Osteoblast (primary cell): ENCODE measurements at places on chromosomes 16 and 17. TPM values are rescaled to one million over a fixed set of nuclear protein-coding genes. Genes with fewer than 3 reads are reported as not detected.

The KRT20 gene
- total RNA-seq = not detected in 2 replicates

DNA sequence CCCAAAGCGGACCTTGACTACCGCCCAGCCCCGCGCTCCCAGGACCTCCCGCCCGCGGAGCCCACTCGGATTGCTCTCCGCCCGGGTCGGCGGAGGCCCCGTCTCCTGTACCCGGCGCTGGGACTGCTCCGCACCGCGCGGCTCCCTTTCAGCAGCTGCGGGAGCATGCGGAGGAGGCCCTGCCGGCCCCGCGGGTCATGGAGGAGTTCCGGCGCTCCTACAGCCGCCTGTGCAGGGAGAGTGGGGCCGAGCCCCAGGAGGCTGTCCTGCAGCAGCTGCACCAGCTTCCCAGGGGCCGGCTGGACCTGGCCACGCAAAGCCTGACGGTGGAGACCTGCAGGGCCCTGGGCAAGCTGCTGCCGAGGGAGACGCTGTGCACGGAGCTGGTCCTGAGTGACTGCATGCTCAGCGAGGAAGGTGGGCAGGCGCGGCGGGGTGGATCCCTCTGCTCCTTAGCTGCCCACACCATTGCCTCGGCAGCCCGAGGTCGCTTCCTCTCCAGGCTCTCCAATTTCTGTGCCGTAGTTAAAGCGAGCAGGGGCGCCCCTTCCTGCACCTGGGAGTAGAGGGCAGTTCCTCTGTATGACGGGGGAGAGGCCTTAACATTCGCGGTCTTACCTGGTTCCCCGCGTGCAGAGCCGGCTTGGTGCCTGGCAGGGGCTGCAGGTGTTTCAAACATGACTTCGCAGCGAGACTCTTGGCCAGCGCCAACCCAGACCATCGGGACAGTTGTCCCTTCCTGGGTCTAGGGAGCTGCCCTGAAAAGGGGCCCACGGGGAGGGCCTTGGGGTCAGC lies 539 bp downstream of the LRRC45 start:
- DNase-seq = peak; percentile 96
- peak overlapping the region; percentile 81 for H3K4me3 ChIP-seq
- no peak overlapping the region for H3K27ac ChIP-seq
- H3K4me1 ChIP-seq = peaks cover 21% of the 10 kb centered on the region

GRCh38 chr16:10791048-10791447 lies 27.5 kb downstream of the TVP23A start:
- H3K27me3 ChIP-seq = peaks cover 5% of the 10 kb centered on the region
- no peaks in the 10 kb centered on the region for H3K4me1 ChIP-seq
- no peaks in the 10 kb centered on the region for H3K36me3 ChIP-seq
- no peak for DNase-seq
- no peak overlapping the region for H3K4me3 ChIP-seq
- no peak overlapping the region for H3K27ac ChIP-seq

DNA sequence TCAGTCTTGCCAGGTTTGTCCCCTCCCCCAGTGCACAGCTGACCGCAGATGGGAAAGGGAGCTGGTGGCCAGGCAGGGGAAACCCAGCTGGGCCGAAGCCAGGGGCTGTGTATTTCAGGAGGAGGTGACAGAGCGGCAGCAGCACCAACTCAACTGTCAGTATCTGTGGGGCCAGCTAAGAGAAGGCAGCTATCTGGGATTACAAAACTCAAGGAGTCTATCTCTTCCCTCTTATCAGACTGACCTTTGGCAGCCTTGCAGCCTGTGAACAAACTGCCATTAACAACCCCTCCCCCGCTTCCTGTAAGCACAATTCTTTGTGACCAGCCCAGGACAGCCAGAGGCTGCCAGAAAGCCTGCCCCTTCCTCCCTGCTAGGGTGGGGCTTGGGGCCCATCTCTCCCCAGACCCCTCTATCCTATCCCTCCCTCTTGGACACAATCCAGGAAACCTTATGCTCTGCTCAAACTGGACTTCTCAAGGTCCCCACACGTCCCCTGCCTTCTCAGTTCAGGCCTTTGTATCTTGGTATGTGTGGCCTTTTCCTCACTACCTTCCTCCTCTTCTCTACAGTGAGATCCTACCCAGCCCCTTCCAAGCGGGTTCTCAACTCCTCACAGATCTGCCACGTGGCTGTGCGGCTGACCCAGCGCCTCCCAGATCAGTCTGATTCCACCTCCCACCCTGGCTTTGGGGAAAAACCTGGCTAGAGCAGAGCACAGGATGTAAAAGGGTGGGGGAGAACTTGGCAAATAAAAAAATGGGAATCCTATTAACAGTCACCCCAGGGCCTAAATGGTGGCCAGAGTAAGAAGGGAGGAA lies 10.5 kb downstream of the ST3GAL2 start:
- no peak overlapping the region for H3K4me3 ChIP-seq
- H3K27me3 ChIP-seq = no peaks in the 10 kb centered on the region
- H3K4me1 ChIP-seq = peaks cover 43% of the 10 kb centered on the region
- peak; percentile 96 for DNase-seq

DNA sequence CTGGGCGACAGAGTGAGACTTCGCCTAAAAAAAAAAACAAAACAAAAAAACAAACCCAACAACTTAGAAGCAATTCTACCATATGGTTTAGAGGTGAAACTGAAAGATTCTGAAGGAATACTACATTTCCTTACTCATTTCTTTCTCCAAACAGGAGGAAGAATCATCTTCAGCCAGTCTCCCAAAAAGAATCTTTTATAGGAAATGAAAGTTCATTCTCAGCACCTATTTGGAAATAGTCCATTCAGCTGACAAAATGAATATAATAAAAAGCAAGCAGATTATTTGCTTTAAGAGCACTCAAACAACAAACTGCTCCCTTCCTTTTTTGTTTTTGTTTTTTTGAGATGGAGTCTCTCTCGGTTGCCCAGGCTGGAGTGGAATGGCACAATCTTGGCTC lies 17.7 kb downstream of the GRB2 start:
- no peak for DNase-seq
- H3K4me1 ChIP-seq = peaks cover 31% of the 10 kb centered on the region
- peaks cover 7% of the 10 kb centered on the region for H3K36me3 ChIP-seq
- no peaks in the 10 kb centered on the region for H3K27me3 ChIP-seq
- H3K27ac ChIP-seq = no peak overlapping the region

- H3K27ac ChIP-seq = no peak overlapping the region
- H3K4me1 ChIP-seq = no peaks in the 10 kb centered on the region
- H3K4me3 ChIP-seq = no peak overlapping the region
These were observed 3.6 kb upstream of the LHX1 start for GRCh38 chr17:36933512-36934143.

GRCh38 chr16:81241706-81242105 lies 3.2 kb downstream of the BCO1 start:
- peaks cover 8% of the 10 kb centered on the region for H3K27me3 ChIP-seq
- H3K4me3 ChIP-seq = no peak overlapping the region
- H3K4me1 ChIP-seq = peaks cover 3% of the 10 kb centered on the region
- no peak overlapping the region for H3K27ac ChIP-seq
- DNase-seq = no peak

- H3K4me3 ChIP-seq = peak overlapping the region; percentile 87
- peaks cover 12% of the 10 kb centered on the region for H3K4me1 ChIP-seq
- peaks cover 22% of the 10 kb centered on the region for H3K36me3 ChIP-seq
- no peaks in the 10 kb centered on the region for H3K27me3 ChIP-seq
- H3K27ac ChIP-seq = peak overlapping the region; percentile 72
These were observed 687 bp upstream of the CEMP1 start for GRCh38 chr16:2531696-2532493.

DNA sequence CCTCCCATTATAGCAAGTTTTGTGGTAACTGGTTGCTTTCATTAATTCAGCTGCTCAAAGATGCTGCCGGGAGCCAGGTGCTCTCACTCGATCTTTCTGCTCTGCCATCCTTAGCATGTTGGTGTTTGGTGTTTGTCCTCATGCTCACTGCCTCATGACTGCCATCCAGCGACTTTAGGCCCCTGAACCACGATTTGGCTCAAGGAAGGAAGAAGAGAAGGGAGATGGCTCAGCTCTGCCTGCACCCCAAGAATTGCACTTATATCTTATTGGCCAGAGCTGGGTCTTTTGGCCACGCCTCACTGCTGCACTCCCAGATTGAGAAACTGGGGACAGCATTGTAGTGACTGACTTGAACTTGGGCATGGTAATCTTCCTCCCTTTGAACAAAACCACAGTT lies 52.7 kb downstream of the ARSG start:
- H3K27me3 ChIP-seq = no peaks in the 10 kb centered on the region
- H3K36me3 ChIP-seq = no peaks in the 10 kb centered on the region
- no peak overlapping the region for H3K4me3 ChIP-seq
- H3K27ac ChIP-seq = no peak overlapping the region

GRCh38 chr16:23509782-23510163 lies 521 bp downstream of the GGA2 start:
- H3K4me1 ChIP-seq = peaks cover 22% of the 10 kb centered on the region
- no peaks in the 10 kb centered on the region for H3K27me3 ChIP-seq
- peaks cover 4% of the 10 kb centered on the region for H3K36me3 ChIP-seq
- peak; percentile 83 for DNase-seq
- peak overlapping the region; percentile 45 for H3K27ac ChIP-seq

- H3K36me3 ChIP-seq = no peaks in the 10 kb centered on the region
- H3K4me1 ChIP-seq = peaks cover 13% of the 10 kb centered on the region
- no peak overlapping the region for H3K4me3 ChIP-seq
- peak; percentile 60 for DNase-seq
- no peaks in the 10 kb centered on the region for H3K27me3 ChIP-seq
- no peak overlapping the region for H3K27ac ChIP-seq
These were observed 16.4 kb downstream of the ATP6V0D1 start for GRCh38 chr16:67464565-67464964.

- DNase-seq = no peak
- H3K27ac ChIP-seq = no peak overlapping the region
- no peaks in the 10 kb centered on the region for H3K4me1 ChIP-seq
- no peaks in the 10 kb centered on the region for H3K36me3 ChIP-seq
- H3K27me3 ChIP-seq = peaks cover 5% of the 10 kb centered on the region
These were observed 31.3 kb downstream of the TVP23A start for GRCh38 chr16:10787304-10787703.

DNA sequence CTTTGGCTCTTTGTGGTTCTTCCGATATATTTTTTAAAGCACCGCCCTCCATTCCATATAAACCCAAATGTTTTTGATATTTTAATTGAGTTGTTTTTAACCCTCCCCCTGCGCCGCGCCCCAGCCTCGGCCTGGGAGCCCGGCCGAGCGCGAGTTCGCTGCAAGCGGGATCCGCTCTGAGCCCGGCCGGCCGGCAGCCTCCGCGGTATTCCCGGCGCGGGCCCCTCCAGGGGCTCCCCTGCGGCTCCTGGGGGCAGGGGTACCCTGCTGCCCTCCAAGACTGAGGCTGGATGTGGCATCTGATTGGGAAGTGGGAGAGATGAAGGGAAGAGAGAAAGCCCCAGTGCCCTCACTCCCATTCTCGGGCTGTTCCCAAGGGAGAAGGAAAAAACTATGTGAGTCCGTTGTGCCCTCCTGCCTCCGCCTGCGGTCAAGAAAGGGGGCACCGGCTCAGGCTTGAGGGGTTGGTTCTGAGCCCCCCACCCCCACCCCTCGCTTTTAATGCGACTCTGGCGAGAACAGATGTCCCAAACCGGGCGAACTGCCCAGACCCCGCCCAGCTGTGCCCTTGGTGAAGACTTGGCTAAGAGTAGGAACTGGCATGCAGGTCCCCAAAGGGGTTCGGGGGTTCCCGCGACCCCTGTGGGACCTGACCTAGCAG lies 8.6 kb downstream of the NEUROD2 start:
- no peak overlapping the region for H3K27ac ChIP-seq
- no peaks in the 10 kb centered on the region for H3K36me3 ChIP-seq
- peaks cover 95% of the 10 kb centered on the region for H3K27me3 ChIP-seq
- no peaks in the 10 kb centered on the region for H3K4me1 ChIP-seq

GRCh38 chr16:53372992-53373871 lies 61.0 kb upstream of the RBL2 start:
- no peaks in the 10 kb centered on the region for H3K4me1 ChIP-seq
- no peak overlapping the region for H3K27ac ChIP-seq
- H3K4me3 ChIP-seq = peak overlapping the region; percentile 10
- peaks cover 38% of the 10 kb centered on the region for H3K27me3 ChIP-seq

DNA sequence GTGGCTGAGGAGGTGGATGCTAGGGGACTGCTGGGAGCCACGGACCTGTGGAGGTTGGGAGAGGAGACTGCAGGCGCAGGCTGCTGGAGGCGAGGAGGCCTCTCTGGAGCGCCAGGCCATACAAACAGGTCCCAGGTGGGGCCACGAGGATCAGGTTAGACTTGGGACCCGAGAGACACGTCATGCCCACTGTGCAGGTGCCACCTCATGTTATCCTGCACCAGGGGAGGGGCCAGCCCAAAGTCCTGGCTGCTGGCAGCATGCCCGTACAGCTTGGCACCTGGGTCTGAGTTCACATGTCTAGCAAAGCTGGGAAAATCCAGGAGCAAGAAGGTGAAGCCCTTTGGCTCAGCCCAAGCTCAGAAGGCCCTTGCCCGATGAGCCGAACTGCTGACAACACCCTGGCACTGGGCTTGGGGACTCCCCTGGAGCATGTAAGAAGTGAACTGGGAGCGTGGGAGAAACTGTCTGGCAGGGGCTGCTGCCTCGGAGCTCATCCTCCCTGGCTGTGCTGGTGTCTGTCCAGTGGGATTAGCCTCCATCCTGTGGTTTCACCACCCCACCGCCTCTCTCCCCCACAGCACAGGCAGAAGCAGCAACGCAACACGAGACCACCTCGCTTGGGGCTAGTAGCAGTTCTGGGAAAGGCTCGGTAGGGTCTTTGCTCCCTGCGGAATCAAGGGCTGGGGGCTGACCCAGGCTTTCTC lies 5.3 kb downstream of the ARHGDIA start:
- peak overlapping the region; percentile 42 for H3K27ac ChIP-seq
- H3K4me3 ChIP-seq = no peak overlapping the region
- H3K27me3 ChIP-seq = no peaks in the 10 kb centered on the region
- peak; percentile 85 for DNase-seq
- H3K4me1 ChIP-seq = peaks cover 33% of the 10 kb centered on the region

DNA sequence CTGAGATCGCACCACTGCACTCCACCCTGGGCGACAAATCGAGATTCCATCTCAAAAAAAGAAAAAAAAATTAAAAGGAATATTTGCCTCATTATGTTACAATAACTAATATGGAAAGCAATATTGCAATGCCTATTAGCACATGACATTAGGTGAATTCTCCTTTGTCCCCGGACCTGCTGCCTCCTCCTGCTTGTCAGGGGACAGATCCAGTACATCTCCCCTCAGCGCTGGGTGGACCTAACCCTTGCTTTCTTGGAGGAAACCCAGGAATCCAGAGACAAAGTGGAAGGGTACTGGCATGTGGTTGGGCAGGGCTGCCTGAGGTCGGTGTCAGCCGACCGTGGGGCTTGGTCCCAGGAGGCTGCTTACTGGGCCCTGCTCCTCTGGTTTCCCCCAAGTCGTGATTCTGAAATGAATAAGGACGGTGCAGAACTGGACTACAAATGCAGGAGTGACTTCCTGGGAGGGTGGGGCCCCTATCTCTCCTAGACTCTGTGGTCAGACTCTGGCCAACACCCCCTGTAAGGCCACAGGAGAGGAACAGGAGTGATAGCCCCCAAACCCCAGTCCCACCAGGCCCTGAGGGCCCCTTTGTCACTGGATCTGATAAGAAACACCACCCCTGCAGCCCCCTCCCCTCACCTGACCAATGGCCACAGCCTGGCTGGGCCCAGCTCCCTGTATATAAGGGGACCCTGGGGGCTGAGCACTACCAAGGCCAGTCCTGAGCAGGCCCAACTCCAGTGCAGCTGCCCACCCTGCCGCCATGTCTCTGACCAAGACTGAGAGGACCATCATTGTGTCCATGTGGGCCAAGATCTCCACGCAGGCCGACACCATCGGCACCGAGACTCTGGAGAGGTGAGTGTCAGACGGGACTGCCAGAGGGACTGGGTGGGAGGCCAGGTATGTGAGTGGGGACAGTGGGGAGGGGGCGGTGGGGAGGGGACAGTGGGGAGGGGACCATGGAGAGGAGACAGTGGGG lies at the start of gene HBZ:
TSS of gene HBZ (plus strand) at position 504 of the 988 bp plus-strand sequence. CDS start at position 770, 266 bp downstream.
- no peak within 1 kb of the TSS for H3K4me3 ChIP-seq
- no peak within 1 kb of the TSS for H3K27ac ChIP-seq
- no peaks in the 10 kb centered on the region for H3K36me3 ChIP-seq
- H3K4me1 ChIP-seq = peaks cover 13% of the 10 kb centered on the region
- H3K27me3 ChIP-seq = peaks cover 20% of the 10 kb centered on the region
- no peak for DNase-seq

The SLC5A10 gene
- total RNA-seq = not detected in 2 replicates
